Small intestine (tissue), 16 donors: ENCODE measurements at places on chromosomes 12 and 14.

- DNase-seq, result no peak
These were observed 144.8 kb downstream of the KITLG start for GRCh38 chr12:88435334-88436076.

DNA sequence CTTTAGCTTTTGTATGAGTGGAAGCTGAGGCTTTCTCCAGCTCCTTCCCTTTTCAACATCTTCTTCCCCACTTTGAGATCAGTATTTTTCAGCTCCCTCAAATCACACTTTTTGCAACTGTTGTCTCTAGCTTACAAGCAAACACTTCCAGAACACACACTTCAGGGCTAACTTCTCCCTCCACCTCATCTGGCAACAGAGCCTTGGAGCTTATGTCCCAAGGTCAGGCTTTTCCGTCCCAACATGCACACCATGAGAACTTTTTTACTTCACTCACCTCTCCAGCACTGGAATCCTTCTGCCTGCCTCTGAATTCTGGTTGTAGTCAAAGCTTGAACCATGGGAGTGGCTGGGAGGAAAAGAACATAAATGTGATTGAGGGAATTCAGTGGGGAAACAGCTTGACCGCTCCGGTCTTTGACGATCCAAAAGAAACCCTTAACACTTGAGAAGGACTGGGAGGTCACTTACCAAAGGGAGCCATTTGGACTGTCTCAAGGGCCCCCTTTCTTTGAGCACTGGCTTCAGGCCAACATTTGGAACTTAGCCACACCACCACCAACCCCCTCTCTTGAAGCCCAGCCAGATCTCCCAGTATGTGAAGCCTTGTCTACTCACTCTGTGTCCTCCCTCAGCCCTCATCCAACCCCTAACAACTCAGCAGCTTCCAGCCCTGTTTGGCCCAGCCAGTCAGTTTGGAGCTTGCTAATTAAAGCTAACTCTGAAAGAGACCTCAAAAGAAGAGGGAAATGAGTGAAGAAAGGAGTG lies 3.9 kb upstream of the BLOC1S1 start:
- DNase-seq, result no peak

GRCh38 chr12:22238211-22238610 lies 96.3 kb downstream of the ST8SIA1 start:
- no peak for DNase-seq

GRCh38 chr14:34701808-34702207 lies 12.6 kb downstream of the CFL2 start:
- DNase-seq, result no peak

GRCh38 chr12:3574986-3575385 lies 84.0 kb downstream of the PRMT8 start:
- DNase-seq, result no peak

GRCh38 chr12:6312529-6313325 lies 2.2 kb downstream of the PLEKHG6 start:
- DNase-seq, result peak; percentile 93
